ENCODE measurements at places on chromosomes 7 and 10.

GRCh38 chr10:110775406-110775805 is 96.3 kb upstream of the PDCD4 start:
- no peak for DNase-seq

GRCh38 chr7:112533591-112533990 is 52.8 kb downstream of the LSMEM1 start:
- no peak for DNase-seq

GRCh38 chr7:134366481-134366880 is 49.8 kb upstream of the SLC35B4 start:
- DNase-seq = no peak

- no peak for DNase-seq
Observed at GRCh38 chr7:99825452-99825851, 2.4 kb upstream of the CYP3A43 start.

- DNase-seq = no peak
Observed at GRCh38 chr10:130074639-130075038, 36.0 kb downstream of the C10orf143 start.

DNA sequence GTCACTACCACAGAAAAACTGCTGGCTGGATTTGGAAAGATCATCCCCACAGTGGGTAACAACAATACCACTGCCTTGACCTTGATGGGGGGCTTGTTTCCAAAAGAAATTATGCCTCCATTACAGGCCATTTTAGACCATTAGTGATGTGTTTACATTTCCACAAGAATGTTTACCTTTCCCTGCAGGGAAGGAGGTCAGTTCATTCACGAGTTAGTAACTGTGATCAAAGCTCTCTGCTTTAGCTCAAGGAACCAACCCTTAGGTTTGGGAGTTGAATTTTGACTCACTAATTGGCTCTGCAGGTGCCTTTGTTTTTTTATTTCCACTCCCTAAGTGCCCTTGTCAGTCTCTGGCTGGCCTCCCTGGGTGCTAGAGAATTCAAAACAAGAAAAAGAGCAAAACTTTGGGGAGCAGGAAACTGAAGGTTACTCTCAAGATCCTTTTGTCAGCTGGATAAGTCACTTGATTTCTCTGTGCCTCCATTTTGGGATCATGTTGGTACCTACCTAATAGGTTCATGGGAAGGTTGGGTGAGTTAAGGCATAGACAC is 41.1 kb upstream of the NUPR2 start:
- no peak for DNase-seq

DNA sequence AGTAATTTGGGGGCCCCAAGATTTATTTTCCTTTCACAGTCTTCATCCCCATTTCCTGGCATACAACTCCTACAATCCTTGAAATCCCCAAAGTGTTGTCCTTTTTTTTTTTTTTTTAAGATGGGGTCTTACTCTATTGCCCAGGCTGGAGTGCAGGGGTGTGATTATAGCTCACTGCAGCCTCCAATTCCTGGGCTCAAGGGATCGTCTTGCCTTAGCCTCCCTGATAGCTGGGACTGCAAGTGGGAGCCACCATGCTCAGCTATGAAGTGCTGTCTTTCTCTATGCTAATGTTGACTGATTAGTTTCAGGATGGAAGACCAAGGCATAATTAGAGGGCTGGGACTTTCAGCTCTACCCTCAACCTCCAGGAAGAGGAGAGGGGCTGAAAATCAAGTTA is 41.9 kb upstream of the KAT6B start:
- no peak for DNase-seq

DNA sequence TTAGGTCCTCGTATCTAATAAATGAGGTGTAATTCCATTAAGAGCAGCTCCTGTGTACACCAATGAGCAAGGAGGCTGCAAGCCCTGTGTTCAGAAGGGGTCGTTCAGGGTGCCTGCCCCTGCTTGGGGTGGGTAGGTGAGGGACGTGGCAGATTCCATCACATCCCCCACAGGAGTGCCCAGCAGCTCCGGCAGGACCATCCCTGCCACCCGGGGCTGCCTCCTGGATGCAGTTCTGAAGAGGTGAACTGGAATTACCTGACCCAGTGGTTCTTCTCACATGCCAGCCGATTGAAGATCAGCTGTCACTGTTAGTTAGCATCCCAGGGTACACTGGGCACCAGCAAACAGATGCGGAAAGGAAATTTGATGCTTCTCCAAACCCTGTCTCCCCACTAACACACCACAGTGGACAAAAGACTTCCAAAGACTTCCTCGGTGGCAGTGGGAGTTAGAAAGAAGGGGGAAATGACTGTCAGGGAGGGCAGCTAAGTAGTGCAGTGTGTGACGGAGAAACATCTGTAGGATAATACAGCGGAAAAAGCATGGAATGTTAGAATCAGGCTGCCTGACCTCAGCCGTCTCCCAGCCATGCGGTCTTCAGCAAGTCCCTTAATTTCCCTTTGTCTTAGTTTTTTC is 313.6 kb upstream of the ZMIZ1 start:
- no peak for DNase-seq

GRCh38 chr7:147196481-147196880 is 1079.9 kb downstream of the CNTNAP2 start:
- DNase-seq = no peak

- DNase-seq = no peak
Observed at GRCh38 chr7:148368562-148368961, 222.0 kb upstream of the C7orf33 start.
